ENCODE measurements at places on chromosomes 12 and 14. TPM values are rescaled to one million over a fixed set of nuclear protein-coding genes. Genes with fewer than 3 reads are reported as not detected.

The A2M gene
- 150 TPM for total RNA-seq

The DEGS2 gene
- 7.4 TPM for total RNA-seq

The COX6A1 gene
- total RNA-seq = 242 TPM

The MDP1 gene
- 9.5 TPM for total RNA-seq

The RASAL1 gene
- total RNA-seq = 8.1 TPM

The CGRRF1 gene
- 10.7 TPM for total RNA-seq

The ST8SIA1 gene
- total RNA-seq = 6.0 TPM

The LLPH gene
- total RNA-seq = 4.0 TPM

The PCBP2 gene
- total RNA-seq = 304 TPM

The MYF6 gene
- 9.8 TPM for total RNA-seq

DNA sequence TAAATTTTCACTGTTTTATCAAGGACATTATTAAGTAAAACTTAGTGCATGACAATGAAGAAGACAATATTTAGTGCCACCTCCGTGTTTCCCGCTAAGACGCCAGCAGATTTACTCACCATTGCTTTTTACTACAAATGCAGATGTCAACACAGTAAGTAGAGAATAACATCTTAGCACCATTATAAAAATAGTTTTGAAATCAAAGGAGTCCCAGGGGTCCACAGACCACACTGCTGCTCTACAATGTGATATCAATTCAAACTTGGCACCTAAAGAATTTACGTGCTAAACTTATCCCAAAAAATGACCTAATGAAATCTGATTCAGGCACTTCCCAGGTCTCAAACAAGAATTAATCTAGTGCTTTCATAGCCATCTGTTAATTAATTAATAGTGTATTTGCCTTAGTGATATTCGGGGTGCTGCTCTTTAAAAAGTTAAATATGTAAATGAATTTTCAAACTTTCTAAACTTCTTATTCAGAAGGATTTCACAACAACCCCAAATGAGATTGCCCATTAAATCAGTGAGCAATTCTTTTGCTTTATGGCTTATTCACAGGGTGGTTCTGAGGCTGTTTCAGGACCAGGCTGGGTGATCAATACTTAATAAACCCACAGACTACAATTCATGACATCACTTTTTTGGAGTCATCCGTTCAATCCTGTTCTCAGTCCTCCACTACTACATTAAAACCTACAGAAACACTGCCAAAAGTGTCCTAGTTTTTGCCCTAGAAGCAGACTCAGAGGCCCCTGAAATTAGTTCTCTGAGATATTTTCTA lies 161.3 kb upstream of the LMNTD1 start:
- DNase-seq = peak; percentile 88

- no peak for DNase-seq
Observed at GRCh38 chr14:24387009-24387345, 11.8 kb upstream of the NYNRIN start.

DNA sequence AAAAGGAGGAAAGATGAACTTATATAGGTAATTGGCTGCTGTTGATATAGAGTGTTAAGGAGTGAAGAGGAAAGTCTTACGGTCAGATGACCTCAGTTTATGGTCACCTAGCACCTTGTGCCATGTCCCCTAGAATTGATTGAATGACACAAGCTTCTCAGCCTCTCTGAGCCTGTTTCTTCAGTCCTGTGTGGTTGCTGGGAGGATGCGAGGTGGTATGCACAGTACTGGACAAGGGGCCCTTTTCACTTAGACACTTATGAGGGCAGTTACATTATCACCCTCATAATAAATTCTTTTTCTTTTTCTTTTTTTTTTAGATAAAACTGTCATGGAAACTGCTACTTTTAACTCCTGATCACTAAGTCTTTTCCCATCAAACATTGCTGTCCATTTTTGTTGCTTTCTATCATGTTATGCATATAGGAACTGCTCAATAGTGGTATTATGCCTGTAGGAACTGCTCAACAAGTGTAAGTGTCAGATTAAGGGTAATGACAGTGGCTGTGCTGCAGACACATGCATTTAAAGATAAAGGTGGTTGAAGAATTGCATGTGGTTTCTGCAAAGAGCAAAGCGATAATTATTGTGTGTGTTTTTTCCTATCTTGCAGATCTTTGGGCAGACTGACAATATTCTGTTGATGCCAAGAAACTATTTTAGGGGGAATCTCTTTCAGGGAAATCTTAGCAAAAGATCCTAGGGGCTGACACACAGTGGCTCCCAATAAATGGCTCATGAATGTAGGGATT lies 11.6 kb downstream of the ANO6 start:
- DNase-seq = no peak

DNA sequence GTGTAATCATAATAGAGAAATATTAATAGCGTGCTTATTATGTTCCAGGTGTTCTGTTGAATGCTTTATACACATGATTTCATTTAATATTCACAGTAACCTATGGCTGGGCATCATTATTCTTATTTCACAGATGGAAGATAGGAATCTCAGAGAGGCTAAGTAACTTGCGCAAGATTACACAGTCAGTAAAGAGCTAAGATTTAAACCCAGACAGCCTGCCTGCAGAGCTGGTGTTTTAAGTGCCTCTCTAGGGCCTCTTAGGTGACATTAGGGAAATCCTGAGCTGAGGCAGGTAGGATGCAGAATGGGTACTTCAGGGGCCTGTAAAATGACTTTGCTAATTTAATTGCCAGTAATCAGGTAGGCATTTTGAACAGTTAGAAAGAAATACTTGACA lies 18.5 kb upstream of the BHLHE41 start:
- DNase-seq = no peak

DNA sequence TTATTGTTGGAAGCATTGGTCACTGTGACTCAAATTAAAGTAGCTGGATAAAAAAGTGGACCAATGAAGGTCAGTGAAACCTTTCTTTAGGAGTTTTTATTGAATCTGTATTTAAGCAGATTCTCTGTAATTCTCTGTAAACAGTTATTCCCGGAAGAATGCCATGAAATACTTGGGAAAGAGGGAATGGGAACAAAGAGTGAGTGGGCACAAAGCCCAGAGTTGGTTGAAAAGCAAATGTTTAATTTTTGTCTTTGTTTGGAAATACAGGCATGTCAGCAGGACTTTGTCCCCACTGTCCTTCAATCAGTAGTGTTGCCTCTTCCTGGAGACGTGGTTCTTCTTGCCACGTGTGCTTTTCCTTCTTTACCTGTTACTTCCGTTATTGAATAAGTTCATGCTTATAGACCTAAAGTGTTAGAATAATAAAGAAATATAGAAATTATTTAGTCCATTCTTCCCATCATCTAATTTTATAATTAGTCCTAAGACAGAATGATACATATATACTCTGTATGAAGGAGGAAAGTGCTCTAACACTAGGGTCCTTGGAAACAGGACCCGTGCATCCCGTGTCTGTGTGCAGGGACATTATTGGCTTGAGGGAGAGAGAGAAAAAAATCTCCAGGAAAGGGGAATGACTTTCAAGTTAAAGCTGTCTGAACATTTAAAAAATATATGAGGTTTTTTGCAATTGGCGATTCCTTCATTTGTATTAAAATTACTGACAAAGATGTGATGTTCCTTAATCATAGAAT lies 2.0 kb upstream of the ANG start:
- no peak for DNase-seq

DNA sequence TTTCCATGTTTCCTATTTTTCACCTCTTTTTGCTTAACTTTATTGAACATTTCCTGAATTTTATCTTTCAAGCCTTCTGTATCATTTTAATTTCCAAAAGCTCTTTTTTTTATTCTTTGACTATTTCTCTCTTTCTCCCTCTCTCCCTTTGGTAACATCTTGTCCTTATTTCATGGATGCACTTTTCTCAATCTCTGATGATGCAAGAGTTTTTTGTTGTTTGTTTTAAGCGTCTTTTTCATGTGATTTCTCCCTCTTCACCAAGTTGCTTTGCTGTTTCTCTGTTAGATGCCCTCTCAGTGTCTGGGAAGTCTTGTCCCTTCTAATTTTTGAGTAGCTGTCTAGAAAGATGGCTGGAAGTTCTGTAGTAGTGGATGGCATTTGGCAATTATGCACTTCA lies 62.6 kb downstream of the ANO6 start:
- no peak for DNase-seq

- DNase-seq = no peak
Observed at GRCh38 chr12:111033281-111034082, 113.1 kb upstream of the MYL2 start.

- no peak for DNase-seq
Observed at GRCh38 chr14:90613453-90613852, 202.8 kb downstream of the TTC7B start.

GRCh38 chr12:51784688-51785087 lies 63.8 kb downstream of the FIGNL2 start:
- no peak for DNase-seq

- no peak for DNase-seq
Observed at GRCh38 chr12:13631873-13632272, 349.5 kb downstream of the GRIN2B start.

DNA sequence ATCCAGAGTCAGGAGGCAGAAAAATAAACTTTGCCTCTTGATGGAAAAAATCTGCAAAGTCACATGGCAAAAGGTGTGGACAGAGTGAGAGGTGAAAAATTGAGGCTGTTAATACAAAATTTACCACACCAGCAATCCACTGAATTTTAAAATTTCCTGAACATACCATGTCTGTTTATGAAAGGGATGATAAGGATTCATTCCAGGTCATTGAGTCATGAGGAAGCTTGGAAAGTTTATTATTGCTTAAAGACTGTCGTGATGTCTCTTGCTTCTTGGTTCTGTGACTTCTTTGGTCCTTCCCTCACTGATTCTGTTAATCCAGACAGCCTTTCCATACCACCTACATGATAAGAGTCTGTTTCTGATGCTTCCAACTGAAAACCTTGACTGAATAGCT lies 73.2 kb downstream of the TTC6 start:
- DNase-seq = no peak

GRCh38 chr14:102018251-102018650 lies 53.9 kb downstream of the DYNC1H1 start:
- no peak for DNase-seq

- no peak for DNase-seq
Observed at GRCh38 chr12:53722450-53723041, 4.7 kb downstream of the CALCOCO1 start.
